ENCODE measurements at places on chromosomes 7 and 10. TPM values are rescaled to one million over a fixed set of nuclear protein-coding genes. Genes with fewer than 3 reads are reported as not detected.

- no peak for DNase-seq
These were observed 30.5 kb downstream of the SHTN1 start for GRCh38 chr10:116974456-116975005.

DNA sequence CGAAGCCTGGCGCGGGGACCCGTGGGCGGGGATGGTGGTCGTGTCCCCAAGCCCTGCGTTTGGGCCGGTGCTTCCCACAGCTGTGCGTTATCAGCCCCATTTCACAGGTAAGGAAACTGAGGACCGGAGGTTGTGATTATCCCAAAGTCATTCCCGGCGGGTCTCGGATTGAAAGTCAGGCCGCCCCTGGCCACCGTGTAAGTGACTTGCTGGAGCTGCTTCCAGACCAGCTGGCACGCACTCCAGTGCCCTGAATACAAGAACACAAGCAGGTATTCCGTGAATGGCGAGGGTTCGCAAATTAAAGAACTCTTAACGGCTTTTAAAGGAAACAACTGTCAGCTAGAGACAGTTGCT is 675 bp upstream of the ATE1 start:
- no peak for DNase-seq

GRCh38 chr10:129884398-129885078 is 79.5 kb downstream of the EBF3 start:
- no peak for DNase-seq

- DNase-seq = peak; percentile 41
These were observed 165.9 kb upstream of the PLXNA4 start for GRCh38 chr7:132742189-132742612.

IFIT1B gene
- not detected for total RNA-seq

GRCh38 chr10:47321521-47322195 is 596 bp upstream of the GDF2 start:
- no peak for DNase-seq

DNA sequence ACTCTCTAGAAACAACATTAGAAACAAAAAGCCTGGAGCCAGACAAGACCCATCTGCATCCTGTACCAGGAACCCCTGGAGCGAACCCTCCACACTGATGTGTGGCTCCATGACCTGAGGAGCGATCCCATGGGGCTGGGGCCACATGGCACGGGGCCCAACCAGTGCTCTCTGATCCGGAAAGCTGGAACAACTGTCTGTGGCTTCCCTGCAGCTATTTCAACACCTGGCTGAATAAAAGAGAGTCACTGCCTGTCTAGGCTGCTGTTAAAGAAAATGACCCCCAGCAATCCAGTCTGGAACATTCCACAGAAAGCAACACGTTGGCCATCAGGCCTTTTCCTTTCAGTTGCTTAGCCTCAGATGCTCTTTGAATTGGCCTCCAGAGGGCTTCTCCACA is 20.9 kb downstream of the UROS start:
- DNase-seq = no peak

OR2A1 gene
- total RNA-seq = not detected

MARVELD1 gene
- 4.4 TPM for total RNA-seq

DNA sequence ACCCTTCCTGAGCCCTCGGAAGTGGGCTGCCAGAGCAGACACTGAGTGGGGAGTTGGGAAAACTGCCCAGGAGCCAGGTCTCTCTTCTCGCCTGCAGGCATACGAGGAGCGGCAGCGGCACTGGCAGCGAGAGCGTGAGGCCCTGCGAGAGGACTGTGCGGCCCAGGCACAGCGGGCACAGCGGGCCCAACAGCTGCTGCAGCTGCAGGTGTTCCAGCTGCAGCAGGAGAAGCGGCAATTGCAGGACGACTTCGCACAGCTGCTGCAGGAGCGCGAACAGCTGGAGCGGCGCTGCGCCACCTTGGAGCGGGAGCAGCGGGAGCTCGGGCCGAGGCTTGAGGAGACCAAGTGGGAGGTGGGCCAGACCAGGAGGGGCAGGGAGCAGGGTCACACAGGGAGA is 5.8 kb downstream of the LZTS2 start:
- DNase-seq = no peak

DNA sequence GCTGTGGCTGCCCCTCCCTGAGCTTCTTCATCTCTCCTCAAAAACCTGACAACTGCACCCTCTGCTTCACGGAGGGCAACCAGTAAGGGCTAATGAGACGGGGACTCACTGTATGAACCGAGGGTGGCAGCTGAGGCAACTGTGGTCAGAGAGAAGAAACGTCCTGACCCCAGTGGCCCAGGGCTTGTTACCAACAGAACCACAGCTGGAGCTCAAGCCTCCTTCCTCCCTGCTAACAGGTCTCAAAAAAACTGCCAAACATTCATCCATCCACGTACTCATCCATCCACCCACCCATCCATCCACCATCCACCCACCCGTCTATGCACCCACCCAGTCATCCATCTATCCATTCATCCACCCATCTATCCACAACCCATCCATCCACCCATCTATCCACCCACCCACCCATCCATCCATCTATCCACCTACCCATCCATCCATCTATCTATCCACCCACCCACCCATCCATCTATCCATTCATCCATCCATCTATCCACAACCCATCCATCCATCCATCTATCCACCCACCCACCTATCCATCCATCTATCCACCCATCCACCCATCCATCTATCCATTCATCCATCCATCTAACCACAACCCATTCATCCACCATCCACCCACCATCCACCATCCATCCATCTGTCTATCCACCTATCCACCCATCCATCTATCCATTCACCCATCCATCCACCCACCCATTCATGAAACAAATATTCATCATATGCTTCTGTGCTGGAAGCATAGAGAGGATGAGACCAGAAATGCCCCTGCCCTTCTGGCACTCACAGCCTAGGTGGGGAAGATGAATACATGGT is 111.7 kb downstream of the PDGFA start:
- DNase-seq = peak; percentile 20

GRCh38 chr7:25009257-25009656 is 29.3 kb upstream of the OSBPL3 start:
- DNase-seq = no peak
